ENCODE measurements at places on chromosomes 1 and 21.

GRCh38 chr1:82059959-82060358 is 259.2 kb downstream of the ADGRL2 start:
- peak; percentile 5 for DNase-seq

DNA sequence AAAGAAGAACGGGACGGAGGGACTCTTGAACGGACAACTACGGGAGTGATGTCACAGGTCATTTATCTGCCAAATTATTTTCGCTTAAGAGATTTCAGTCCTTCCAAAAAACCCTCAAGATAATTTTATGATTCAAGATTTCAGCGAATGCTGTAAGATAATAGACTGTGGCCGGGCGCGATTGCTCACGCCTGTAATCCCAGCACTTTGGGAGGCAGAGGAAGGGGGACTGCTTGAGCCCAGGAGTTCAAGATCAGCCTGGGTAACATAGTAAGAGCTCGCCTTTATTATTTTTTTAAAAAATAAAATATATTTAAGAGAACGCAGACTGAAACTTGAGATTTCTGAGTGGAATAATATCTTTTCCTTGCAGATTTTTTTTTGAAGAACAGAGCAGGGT is 609 bp downstream of the RWDD2B start:
- no peak for DNase-seq

DNA sequence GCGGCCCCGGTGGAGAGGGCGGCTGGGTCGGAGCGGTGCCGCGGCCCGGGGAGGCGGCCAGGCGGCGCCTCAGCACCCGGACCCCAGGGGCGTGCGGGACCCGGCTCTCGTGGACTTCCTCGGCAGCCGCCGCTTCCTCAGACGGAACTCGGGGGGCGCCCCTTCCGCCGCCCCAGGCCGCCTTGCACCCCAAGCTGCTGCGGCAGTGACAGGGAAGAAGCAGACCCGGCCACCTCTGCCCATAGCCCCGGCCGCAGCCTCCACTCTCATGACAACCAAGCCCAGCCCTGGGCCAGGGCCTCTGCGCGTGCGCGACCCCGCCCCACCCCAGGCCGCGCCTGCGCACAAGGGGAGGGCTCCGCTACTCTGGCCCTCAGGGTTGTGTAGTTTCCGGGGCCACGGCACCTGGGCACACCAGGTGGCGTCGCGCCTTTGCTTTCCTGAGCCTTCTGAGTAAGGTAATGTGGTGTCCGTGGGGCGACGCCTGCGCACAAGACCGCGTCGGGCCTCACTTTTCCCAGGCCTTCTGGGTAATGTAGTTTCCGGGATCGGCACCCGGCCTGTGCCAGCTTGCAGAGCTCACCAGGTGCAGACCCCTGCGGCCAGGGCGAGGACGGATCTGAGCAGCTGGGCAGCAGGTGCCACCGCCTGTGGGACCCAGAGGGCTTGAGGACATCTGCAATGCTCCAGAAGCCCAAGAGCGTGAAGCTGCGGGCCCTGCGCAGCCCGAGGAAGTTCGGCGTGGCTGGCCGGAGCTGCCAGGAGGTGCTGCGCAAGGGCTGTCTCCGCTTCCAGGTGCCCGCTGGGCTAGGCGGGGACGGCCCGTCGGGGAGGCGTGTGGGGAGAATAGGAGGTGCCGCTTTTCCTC is at the start of the genes CEP104 and DFFB:
Gene CEP104, minus strand, starts transcription at position 289 of the 868 bp plus-strand sequence. CDS start 4,804 bp downstream, outside the sequence.
Gene DFFB, plus strand, starts transcription at position 554 of the 868 bp plus-strand sequence. Its CDS starts 128 bp downstream, at position 682.
- peak; percentile 92 for DNase-seq

GRCh38 chr1:58814251-58815068 is 30.6 kb upstream of the JUN start:
- no peak for DNase-seq

DNA sequence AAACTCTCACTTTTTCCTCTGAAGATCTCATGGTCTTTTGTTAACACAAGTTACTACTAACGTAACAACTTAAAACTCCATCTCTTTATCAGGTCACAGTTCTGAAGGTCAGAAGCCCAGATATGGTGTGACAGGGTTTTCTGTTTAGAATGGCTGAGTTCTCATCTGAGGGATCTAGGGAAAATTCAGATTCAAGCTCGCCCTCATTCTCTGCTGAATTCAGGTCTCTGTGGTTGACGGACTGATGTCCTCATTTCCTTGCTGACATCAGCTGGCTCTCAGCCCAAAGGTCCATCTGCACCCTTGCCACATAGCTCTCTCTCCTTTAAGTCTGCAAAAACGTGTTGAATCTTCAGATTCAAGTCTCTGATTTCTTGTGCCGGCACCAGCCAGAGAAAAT is 6.1 kb upstream of the NTPCR start:
- DNase-seq: no peak

All from epithelial cell of prostate (primary cell).